Stimulated activated CD8-positive, alpha-beta memory T cell treated with anti-CD3 and anti-CD28 coated beads, Interleukin-15, amount 100 ng/mL, for 48 hours (primary cell): ENCODE measurements at places on chromosomes 13 and 19.

- no peak for DNase-seq
Measured at GRCh38 chr19:29963576-29963975, 21.5 kb downstream of the URI1 start.

DNA sequence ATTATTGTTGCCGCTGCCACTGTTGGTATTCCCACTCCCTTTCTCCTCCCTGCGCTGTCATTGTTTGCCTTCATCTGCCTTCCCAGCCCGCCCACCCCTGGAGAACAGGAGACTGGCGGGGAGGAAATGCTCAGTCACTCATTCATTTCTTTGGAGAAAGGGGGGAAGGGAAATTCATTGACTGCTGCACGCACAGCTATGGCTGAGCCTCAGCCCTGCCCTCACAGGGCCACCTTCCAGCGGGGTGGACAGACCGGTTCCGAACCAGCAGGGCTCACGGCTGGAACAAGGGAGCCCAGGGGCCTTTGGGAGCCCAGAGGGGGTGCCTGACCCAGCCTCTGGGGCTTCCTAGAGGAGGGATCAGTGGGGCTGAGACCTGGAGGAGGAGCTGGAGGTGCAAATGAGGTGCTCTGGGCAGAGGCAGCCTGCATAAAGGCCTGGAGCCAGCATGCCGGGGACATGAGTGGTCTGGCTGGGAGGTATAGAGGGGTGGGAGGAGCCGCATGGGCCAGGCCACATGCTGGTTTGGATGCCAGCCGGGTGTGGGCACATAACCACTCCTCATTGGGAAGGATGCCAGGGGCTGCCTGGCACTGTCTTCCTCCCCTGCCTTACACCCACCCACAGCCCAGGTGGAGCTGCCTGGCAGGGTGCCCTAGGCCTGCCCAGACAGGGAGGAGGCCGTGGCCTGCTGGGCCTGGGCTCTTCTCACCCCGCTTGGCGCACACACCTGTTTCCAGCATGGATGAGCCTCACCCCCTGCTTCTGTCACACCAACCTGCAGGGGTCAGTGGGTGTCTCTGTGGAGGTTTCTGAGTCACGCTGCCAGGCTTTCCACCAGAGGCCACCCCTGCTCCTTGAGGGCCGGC lies 26.8 kb downstream of the PPP5C start:
- DNase-seq: no peak

GRCh38 chr13:48561466-48562235 lies 28.8 kb upstream of the RCBTB2 start:
- peak; percentile 4 for DNase-seq

- DNase-seq: no peak
Measured at GRCh38 chr13:107900775-107901174, 314.6 kb downstream of the LIG4 start.

DNA sequence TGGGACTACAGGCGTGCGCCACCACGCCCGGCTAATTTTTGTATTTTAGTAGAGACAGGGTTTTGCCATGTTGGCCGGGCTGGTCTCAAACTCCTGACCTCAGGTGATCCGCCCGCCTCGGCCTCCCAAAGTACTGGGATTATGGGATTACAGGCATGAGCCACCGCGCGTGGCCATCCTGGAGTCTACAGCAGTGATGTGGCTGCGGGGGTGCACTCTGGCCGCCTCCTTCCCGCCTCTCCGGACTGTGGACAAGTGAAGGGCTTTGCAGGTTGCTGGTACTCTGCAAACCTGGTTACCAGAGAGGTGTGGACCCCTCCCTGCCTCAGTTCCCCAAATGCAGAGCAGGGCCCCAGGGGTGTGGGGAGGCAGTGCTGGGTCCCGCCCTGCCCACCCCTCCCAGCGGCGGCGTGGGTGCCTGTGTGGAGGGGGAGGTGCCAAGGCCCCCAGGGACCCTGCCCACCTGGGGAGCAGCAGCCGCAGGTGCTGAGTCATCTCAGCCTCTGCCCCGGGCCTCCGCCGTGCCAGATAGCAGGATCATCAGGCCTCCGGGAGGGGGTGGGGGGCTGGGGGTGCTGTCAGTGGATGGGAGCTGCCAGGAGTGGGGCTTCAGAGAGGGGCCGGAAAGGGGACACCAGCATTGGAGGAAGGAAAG lies 23.1 kb downstream of the ARID3A start:
- no peak for DNase-seq

DNA sequence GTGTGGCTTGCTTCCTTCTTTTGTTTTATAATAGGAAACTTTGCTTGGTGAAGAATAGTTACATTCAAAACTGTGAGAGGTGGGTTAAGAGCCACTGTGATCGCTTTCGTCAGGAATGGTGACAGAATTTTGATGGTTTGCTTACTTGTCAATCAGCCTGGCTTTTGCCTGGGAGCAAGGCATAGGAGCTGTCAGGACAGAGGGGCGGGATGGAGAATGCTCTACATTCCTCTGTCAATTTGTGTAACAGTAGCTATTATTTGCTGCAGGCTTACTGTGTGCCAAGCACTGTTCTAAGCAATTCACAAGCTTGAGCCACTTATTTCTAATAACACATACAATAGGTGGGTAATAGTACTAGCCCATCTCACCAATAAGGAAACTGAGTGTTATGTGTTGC lies 28.1 kb upstream of the TNFSF11 start:
- DNase-seq: no peak

GRCh38 chr19:47176071-47176626 lies 45.5 kb downstream of the SAE1 start:
- DNase-seq: no peak

GRCh38 chr19:40630571-40631160 lies 29.5 kb downstream of the LTBP4 start:
- DNase-seq: no peak

DNA sequence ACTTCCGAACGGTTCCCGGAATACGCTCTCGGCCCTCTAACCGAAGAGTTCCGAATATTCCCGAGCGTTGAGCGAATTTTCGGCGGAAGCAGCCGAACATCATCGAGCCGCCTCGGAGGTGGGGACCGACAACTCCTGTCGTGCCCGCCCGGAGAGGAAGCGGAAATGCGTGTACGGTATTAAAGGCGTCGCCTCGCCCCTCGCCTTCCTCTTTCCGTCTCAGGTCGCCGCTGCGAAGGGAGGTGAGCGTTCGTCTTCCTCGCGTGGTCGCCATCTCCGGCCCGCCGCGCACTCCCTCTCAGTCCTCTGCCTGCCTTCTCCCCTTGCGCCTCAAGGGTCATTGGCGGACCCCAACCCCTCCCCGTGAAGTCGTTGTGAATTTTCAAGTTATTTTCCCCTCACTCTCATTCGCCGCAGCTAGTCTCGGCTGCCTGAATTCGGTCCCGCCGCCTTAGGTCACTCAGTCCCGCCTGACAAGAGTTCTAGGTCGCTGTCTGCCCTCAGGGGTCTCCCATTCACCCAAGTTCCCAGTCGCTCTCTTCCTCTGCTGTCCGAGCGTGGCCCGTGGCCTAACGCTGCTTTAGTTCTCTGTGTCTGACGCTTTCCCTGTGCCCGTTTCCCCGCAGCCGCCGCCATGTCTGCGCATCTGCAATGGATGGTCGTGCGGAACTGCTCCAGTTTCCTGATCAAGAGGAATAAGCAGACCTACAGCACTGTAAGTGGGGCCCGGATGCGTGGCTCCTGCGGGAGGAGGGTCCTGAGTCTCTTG lies at the start of gene RPL28:
TSS of gene RPL28 (plus strand) at position 209 of the 769 bp plus-strand sequence. CDS start at position 635, 426 bp downstream.
- peak; percentile 96 for DNase-seq
